ENCODE measurements at places on chromosomes 12 and 14.

GRCh38 chr12:94721173-94721572 lies 70.8 kb upstream of the TMCC3 start:
- DNase-seq = no peak

GRCh38 chr12:106282457-106283097 lies 20.0 kb upstream of the TCP11L2 start:
- DNase-seq = no peak

GRCh38 chr14:104186575-104186974 lies 48.2 kb downstream of the KIF26A start:
- no peak for DNase-seq

DNA sequence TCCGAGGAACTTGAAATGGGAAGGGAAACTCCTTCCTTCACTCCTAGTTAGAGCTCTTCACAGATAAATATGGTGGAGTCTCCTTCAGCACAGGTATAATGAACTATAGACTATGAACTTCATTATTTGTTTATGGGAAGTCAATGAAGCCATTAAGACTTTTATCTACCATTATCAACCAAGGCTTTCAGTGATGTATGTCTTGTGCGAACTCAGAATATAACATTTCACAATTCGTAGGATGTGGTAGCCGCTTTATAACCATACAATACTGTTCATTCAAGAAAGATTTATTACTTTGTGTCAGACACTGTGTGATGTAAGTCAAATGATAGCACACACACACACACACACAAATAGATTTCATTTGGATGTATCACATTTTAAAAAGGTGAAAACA lies 24.8 kb upstream of the ETNK1 start:
- no peak for DNase-seq

GRCh38 chr12:62552906-62553556 lies 86.4 kb downstream of the MON2 start:
- no peak for DNase-seq

GRCh38 chr12:28089338-28089737 lies 100.9 kb upstream of the CCDC91 start:
- no peak for DNase-seq

Measured in NCI-H510A (cell line).